ENCODE measurements at places on chromosomes 3 and 15.

- no peak for DNase-seq
These were observed 126.8 kb upstream of the PFN2 start for GRCh38 chr3:150097588-150097890.

DNA sequence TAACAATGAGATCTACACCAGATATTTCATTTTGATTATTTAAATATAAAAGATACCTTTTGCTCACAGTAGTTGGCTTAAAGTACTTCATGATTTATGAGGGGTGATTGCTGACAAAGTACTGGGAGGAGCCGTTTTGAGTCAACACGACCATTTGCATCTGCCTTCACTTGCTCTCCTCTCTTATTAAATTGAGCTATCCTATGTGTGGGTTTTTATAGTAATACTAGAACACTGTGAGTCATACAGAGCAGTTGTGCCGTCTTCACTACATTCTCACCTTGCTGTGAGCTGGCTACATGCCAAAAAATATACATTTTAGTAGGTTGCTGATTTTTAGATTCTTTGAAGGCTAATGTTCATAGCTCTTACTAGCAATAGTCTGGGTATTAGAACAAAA, 161.2 kb downstream of the ALCAM start:
- DNase-seq, result no peak

DNA sequence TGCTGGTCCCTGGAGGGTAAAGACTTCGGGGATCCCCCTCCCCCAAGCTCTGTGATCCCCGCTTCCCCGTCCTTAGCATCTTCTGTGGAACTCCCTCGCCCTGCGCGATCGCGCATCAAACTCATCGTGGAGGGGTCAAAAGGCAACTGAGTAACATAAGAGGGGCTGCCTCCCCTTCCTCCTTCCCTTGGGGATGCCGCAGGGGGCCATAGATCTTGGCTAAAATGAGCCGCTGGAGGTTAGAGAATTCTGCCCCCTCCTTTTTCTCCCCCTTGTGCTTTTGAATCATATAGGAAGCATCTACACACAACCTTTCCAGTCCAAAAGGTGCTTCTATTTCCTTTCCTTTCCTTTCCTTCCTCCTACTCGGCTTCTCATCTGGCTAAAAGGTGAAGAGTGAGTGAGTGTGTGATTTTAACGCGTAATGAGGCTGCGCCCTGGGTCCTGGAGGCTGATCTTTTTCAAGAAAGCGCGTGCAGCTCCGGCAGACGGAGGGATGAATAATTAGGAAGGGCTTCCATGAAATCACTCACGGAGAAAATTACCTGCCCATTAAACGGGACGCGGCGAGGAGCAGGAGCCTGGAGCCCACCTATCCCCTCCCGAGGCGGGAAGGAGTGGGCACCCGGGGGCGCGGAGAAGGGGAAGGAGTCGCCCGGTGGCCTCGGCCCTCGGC, 831 bp upstream of the ROBO2 start:
- no peak for DNase-seq

DNA sequence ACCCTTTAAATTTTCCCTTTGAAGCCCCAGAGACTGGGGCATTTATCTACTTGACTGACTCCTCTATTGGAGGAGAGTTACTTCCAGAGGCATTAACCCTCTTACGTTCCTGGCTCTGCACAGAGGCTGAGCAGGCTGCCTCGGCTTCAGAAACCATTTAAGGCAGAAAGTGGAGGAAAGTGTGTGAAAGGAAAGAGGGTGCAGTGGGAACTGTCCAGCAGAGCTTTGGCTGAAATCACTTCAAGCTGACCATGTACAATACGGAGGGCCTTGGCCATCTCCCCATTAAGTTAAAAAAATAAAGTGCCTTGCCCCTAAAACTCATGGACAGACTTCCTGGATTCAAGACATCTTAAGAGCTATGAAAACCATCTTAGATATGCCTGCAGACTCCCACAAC, 238.7 kb downstream of the SV2B start:
- no peak for DNase-seq

- no peak for DNase-seq
These were observed 612 bp upstream of the C15orf40 start for GRCh38 chr15:83012076-83012426.

All from C1 segment of cervical spinal cord (tissue), 14 donors.